ENCODE measurements at places on chromosomes 5 and 9.

- DNase-seq: no peak
These were observed 97.9 kb downstream of the CRB2 start for GRCh38 chr9:123453831-123454321.

DNA sequence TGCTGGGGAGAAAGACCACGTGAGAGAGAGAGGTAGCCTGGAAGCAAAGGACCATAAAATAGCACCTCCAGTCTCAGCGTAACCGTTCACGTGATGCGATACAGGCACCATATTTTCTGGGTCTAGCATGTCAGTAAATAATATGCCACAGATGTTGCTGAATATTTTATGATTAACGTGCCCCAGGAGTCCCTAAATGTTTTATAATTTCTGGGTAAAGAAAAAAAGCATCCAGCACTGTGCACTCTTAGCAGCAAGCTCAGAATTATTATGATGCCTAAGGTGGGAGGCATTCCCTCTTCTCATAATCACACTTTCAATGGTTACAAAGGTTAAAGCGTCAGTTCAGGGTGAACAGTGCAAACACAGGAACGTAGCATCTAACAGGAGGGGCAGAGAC lies 121.8 kb downstream of the CAVIN4 start:
- DNase-seq: no peak

- DNase-seq: no peak
These were observed 33.6 kb downstream of the TNFAIP8 start for GRCh38 chr5:119389288-119390030.

DNA sequence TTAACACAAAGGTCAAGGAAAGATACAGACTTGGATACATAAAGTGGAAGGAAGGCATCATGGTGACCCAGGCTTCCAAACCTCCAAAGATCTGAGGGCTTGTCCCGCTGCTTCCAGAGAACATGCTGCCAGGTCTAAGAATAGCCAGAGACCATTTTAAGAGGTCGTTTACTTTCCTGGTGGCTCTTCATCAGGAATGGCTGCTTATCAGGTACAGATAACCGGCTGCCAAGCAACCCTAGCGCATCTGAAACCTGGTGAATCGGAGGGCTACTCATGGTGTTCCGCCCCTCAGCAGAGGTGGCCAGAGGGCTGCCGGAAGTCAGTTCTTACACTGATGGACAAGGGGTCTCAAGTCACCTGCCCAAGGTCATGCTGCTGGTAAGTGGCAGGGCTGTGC lies 251.3 kb upstream of the DAP start:
- DNase-seq: no peak

GRCh38 chr9:2493529-2493928 lies 128.1 kb upstream of the VLDLR start:
- DNase-seq: no peak

DNA sequence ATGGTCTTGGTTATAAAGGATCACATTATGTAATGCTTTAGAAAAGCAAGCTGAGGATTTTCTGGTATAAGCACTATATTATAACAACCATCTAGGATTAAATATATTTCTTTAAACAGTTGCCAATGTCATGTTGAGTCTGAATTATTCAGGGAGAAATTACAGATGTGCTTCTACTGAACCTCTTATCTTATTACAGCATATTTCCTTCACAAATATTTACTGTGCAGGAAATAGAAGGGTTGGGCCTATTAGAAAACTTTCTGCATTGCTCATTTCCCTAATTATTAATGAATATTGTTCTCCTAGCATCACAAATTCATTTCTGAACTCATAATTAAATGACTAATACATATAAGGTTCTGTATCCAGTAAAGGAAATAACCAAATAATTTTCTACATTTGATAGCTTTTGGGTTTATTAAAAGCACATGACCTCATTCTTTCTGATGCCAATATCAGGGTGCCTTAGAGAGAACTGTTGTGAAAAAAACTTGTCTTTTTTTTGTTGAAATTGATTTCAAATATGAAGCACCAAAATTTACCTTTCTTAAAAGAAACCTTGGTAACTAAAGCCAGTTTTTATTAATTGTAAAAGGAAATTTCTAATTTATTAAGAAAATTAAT lies 476.8 kb upstream of the PTGER4 start:
- DNase-seq: no peak

Measured in CMK (cell line).